ENCODE measurements at places on chromosomes 12 and 14. TPM values are rescaled to one million over a fixed set of nuclear protein-coding genes. Genes with fewer than 3 reads are reported as not detected.

DNA sequence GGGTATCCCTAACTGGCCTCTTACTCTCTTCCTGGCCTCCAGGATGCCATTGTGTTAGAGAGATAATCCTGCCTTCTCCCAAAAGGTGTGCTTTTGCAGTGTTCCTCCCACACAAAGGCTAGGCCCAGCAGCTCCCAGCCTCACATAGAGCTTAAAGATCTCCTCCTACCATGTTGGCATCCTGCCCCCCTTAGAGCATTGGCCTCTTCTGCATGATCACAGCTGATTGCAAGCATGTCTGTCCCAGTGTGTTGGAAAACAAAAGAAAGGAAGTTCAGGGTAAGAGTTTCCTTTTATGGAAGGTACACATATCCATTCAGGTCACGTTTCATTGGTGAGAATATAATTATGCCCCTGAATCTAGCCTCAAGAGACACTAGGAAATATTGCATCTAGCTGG lies 405.4 kb downstream of the TMTC2 start:
- H3K27ac ChIP-seq: no peak overlapping the region
- no peaks in the 10 kb centered on the region for H3K36me3 ChIP-seq
- H3K4me3 ChIP-seq: no peak overlapping the region
- H3K4me1 ChIP-seq: no peaks in the 10 kb centered on the region

- no peak overlapping the region for H3K27ac ChIP-seq
- DNase-seq: no peak
- H3K36me3 ChIP-seq: no peaks in the 10 kb centered on the region
- no peak overlapping the region for H3K4me3 ChIP-seq
- peaks cover 14% of the 10 kb centered on the region for H3K4me1 ChIP-seq
Measured at GRCh38 chr12:127284021-127284420, 982.9 kb upstream of the TMEM132C start.

DNA sequence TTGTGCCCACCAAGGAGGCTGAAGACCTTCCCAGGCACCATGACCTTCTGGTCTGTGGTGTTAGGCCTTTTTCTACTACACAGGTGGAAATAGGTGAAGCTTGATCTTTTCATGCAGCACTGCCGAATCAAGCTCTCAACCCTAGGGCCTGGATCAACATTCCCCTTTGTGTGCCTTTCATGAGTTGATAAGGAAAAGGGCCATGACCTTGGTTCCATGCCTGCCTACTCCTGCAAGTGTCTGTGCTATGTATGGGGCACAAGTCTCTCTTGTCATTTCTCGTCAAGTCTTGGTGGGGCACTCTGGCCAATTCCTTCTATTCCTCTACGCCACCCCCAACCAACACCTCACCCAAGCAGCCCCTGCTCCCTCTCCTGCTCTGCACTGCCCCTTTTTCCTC lies 154.5 kb downstream of the SLC8A3 start:
- H3K36me3 ChIP-seq: no peaks in the 10 kb centered on the region
- no peaks in the 10 kb centered on the region for H3K4me1 ChIP-seq
- H3K27ac ChIP-seq: no peak overlapping the region
- no peak for DNase-seq
- peaks cover 8% of the 10 kb centered on the region for H3K27me3 ChIP-seq

DNA sequence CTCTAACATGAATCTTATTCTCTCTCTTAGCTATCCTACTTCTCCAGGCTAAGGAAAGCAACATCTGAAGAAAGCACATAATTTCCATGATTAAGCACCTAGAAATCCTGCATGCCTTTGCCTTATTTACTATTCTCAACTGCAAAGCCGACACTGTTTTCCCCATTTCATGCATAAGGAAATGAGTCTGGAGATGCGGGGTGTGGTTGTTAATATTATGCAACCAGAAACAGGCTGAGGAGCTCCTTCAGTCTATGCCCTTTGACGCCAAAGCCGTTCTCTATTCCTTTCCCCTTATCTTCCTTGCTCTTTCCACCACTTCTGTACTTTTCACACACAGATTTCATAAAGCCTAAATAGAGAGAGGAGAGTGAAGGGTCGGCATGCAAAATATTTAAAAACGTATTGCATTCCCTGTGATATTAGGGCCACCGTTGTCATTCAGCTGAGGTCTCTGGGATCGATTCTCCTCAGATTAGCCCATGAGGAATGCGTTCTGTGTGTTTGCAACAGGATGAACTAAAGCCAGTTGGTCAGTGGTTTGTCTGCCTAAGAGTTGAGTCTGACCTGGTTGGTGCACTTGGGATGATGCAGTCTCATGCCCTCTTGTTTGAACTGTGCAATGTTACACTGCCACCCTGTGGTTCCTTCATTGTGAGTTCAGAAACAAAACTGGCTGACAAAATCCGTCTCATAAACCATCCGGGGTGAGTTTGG lies 53.1 kb upstream of the PLEKHG7 start:
- peak; percentile 62 for DNase-seq
- no peak overlapping the region for H3K4me3 ChIP-seq
- no peaks in the 10 kb centered on the region for H3K36me3 ChIP-seq
- H3K27ac ChIP-seq: no peak overlapping the region

DNA sequence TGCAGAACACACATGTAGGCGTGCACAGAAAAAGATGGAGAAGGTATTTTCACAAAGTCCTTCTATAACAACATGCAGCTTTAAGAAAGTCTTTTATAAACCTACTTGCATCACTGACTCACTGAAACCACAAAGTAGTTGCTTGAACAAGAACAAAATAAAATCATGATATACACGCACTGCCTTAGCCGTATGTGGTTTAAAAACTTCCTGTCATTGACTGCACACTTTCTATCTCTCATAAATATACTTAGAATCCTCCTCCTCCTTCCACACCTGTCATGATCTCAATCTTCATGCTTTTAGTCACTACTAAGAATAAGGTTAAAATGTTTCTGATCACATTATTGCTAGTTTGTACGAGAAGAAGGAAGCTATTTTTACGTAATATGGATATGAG lies 31.8 kb upstream of the RAD51AP1 start:
- H3K36me3 ChIP-seq: peaks cover 21% of the 10 kb centered on the region
- H3K4me3 ChIP-seq: peak overlapping the region; percentile 2
- H3K27me3 ChIP-seq: no peaks in the 10 kb centered on the region
- H3K27ac ChIP-seq: peak overlapping the region; percentile 58
- DNase-seq: no peak

GRCh38 chr12:122078141-122079032 lies at the start of gene MLXIP:
MLXIP (plus strand) TSS chr12:122078756; CDS start chr12:122078854, 98 bp downstream.
- peak within 1 kb of the TSS; percentile 91 for H3K4me3 ChIP-seq
- H3K4me1 ChIP-seq: peaks cover 47% of the 10 kb centered on the region
- H3K36me3 ChIP-seq: peaks cover 15% of the 10 kb centered on the region

- H3K27ac ChIP-seq: no peak overlapping the region
- H3K4me1 ChIP-seq: peaks cover 6% of the 10 kb centered on the region
Measured at GRCh38 chr14:102693006-102693755, 84.1 kb upstream of the TRAF3 start.

GRCh38 chr14:58513272-58513671 lies 85.8 kb downstream of the KIAA0586 start:
- no peak for DNase-seq
- no peak overlapping the region for H3K4me3 ChIP-seq
- no peaks in the 10 kb centered on the region for H3K4me1 ChIP-seq
- no peak overlapping the region for H3K27ac ChIP-seq
- H3K27me3 ChIP-seq: no peaks in the 10 kb centered on the region
- peaks cover 18% of the 10 kb centered on the region for H3K36me3 ChIP-seq

- H3K36me3 ChIP-seq: no peaks in the 10 kb centered on the region
- no peak overlapping the region for H3K27ac ChIP-seq
- H3K27me3 ChIP-seq: no peaks in the 10 kb centered on the region
- no peak overlapping the region for H3K4me3 ChIP-seq
- peaks cover 5% of the 10 kb centered on the region for H3K4me1 ChIP-seq
Measured at GRCh38 chr12:131845121-131845520, 16.9 kb downstream of the MMP17 start.

DNA sequence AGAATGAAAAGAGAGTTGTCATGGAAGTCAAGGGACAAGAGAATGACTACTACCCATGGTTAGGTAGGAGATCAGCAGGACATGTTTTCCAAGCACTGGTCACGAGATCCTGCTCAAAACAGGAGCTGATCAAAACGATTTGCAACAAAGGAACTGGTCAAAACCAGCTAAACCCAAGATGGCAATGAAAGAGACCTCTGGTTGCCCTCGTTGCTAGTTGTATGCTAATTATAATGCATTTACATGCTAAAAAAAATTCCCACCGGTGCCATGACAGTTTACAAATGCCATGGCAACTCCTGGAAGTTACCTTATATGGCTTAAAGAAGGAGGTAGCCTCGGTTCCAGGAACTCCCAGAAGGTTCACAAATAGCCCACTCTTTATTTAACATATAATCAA lies 95.0 kb upstream of the OTX2 start:
- DNase-seq: no peak
- no peak overlapping the region for H3K4me3 ChIP-seq
- no peaks in the 10 kb centered on the region for H3K4me1 ChIP-seq
- H3K27ac ChIP-seq: no peak overlapping the region
- H3K27me3 ChIP-seq: peaks cover 10% of the 10 kb centered on the region

GRCh38 chr12:104360983-104361707 lies 57.6 kb downstream of the EID3 start:
- H3K4me1 ChIP-seq: peaks cover 2% of the 10 kb centered on the region
- no peak for DNase-seq
- no peak overlapping the region for H3K4me3 ChIP-seq
- no peak overlapping the region for H3K27ac ChIP-seq

DNA sequence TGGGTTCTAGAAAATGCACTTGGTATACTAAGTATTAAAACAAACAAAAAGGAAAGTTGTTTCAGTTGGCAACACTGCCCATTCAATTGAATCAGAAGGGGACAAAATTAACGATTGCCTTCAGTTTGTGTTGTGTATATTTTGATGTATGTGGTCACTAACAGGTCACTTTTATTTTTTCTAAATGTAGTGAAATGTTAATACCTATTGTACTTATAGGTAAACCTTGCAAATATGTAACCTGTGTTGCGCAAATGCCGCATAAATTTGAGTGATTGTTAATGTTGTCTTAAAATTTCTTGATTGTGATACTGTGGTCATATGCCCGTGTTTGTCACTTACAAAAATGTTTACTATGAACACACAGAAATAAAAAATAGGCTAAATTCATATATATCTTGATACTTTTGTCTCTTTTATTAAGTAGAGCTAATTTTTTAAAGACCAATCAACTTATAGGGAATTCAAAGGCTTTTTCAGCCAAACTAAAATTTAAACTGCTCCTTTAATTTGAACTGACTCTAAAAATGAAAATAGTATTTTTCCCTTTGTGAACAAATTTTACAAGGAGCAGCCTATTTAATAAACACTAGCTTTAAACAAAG lies 2.8 kb downstream of the FOXG1 start:
- peaks cover 16% of the 10 kb centered on the region for H3K36me3 ChIP-seq
- no peak overlapping the region for H3K4me3 ChIP-seq
- DNase-seq: no peak

GRCh38 chr14:33996462-33996861 lies 45.6 kb upstream of the EGLN3 start:
- H3K27ac ChIP-seq: no peak overlapping the region
- H3K4me3 ChIP-seq: no peak overlapping the region
- no peak for DNase-seq
- peaks cover 11% of the 10 kb centered on the region for H3K27me3 ChIP-seq
- H3K36me3 ChIP-seq: no peaks in the 10 kb centered on the region
- no peaks in the 10 kb centered on the region for H3K4me1 ChIP-seq

GRCh38 chr14:45650754-45651153 lies 397.8 kb upstream of the MIS18BP1 start:
- no peaks in the 10 kb centered on the region for H3K36me3 ChIP-seq
- H3K4me3 ChIP-seq: no peak overlapping the region
- H3K27me3 ChIP-seq: no peaks in the 10 kb centered on the region
- DNase-seq: no peak

GRCh38 chr12:125544960-125545359 lies 479.7 kb downstream of the AACS start:
- no peaks in the 10 kb centered on the region for H3K27me3 ChIP-seq
- no peak overlapping the region for H3K27ac ChIP-seq
- H3K4me3 ChIP-seq: no peak overlapping the region
- no peaks in the 10 kb centered on the region for H3K36me3 ChIP-seq
- DNase-seq: no peak

GRCh38 chr12:109877504-109878246 lies 2.7 kb downstream of the GLTP start:
- H3K4me3 ChIP-seq: no peak overlapping the region
- H3K27ac ChIP-seq: no peak overlapping the region
- H3K36me3 ChIP-seq: peaks cover 5% of the 10 kb centered on the region
- H3K27me3 ChIP-seq: peaks cover 7% of the 10 kb centered on the region

DNA sequence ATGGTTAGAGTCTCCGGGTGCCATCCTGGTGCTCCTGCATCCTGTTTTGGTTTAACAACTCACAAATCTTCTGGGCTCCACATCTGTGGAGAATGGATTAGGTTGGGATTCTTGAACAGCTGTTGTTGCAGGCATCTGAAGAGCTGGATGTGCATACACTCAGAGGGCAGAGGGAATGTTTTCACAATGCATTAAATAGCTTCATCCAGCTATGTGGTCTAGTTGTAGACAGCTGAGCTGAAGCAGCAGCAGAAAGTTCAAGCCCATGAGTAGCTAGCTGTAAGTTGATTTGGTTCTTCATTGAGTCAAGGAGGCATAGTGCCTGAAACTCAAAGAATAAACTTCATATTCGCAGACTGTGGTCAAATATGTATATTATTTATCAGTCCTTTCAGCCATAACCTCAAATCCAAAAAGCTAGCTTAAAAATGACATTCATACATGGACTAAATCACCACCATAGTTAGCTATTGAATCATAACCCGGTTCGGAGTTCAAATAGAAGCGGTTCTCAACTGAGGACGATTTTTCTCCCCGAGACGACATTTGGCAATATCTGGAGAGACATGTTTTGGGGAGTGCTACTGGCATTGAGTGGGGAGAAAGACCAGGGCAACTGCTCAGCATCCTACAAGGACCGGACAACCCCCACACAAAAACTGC lies 858 bp upstream of the ANKRD13A start:
- H3K36me3 ChIP-seq: peaks cover 45% of the 10 kb centered on the region
- no peaks in the 10 kb centered on the region for H3K27me3 ChIP-seq
- peak overlapping the region; percentile 85 for H3K4me3 ChIP-seq
- no peak for DNase-seq
- peaks cover 66% of the 10 kb centered on the region for H3K4me1 ChIP-seq
- H3K27ac ChIP-seq: peak overlapping the region; percentile 89

The CLEC1B gene
- total RNA-seq: not detected

The TOMM20L gene
- total RNA-seq: not detected

The CATSPERB gene
- total RNA-seq: 1.8 TPM

The CFAP54 gene
- 0.75 TPM for total RNA-seq

The RERGL gene
- not detected for total RNA-seq

The RASSF8 gene
- total RNA-seq: 0.65 TPM

The DNAH10 gene
- total RNA-seq: 0.13 TPM
